ENCODE measurements at places on chromosomes 13 and 19. TPM values are rescaled to one million over a fixed set of nuclear protein-coding genes. Genes with fewer than 3 reads are reported as not detected.

DNA sequence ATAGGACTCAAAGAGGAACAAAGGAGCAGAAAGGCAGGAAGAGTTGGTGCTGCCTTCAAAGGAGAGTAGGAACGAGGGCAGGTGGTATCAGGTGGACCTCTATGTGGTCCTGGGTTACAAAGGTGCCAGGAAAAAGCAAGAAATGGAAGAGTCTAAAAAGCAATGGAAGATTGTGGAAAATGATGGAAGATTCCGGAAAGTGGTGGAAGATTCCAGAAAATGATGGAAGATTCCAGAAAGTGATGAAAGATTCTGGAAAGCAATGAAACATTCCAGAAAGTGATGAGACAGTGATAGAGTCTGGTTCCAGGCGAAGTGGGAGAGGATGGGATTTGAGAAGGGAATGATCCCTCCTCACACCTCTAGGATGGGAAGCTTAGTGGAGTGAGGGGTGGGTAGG, 55.3 kb downstream of the ZNF557 start:
- DNase-seq: no peak

GRCh38 chr13:26473571-26474230, 83.8 kb upstream of the WASF3 start:
- no peak for DNase-seq

DNA sequence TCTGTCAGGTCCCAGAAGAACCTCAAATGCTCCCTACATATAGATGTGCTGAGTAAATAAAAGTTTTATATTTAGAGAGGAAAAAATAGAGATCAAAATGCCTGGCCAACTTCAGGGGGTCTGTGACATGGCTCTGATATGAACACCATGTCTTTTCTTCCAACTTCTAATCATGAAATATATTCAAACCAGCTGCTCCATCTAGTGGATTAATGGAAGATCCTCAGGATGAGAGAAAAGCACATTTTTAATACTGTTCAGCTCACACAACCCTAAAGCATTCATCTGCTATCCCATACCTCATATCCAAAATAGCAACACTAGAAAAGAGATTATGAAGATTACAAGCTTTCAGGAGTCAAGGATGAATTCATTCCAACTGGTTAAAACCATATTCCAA, 56.0 kb upstream of the DOCK9 start:
- peak; percentile 49 for DNase-seq

DNA sequence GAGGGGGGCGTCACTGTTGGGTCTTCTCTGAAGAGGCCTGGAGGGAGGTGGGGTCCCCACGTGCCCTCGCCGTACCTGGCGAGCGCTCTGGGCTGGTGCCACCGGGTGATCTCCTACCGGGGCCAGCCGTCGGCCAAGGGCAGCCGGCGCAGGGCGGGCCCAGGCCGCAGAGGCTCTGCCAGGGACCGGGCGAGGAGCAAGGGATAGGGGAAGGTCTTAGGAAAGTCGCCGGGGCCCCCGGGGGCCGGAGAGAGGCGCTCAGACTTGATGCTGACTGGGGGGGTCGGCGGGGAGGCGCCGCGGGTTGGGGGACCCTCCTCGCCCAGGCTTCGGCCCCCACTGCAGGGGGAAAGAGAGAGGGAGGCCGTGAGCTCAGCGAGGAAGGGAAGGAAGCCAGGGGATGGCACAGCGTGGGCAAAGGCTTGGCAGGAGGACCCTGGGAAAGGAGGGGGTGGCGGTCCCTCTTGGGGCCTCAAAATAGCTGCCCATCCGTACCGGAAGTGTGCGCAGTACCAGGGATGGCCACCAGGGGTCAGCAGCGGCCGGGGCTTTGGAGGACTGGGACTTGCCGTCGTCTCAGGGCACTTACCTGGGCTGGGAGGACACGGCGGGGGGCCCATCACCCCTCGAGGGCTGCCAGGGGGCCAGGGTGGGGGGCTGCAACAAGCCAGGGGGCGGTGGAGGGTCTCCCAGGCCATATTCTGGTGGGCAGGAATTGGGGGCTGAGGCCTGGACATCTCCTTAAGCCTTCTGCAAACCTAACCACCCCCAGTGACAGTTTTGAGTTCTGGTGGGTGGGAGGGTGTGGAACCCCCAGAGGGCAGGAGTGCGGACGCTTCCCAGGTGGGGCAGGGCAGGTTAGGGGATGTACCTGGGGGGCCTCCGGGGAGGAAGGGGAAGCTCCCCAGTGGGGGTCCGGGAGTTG, 7.7 kb upstream of the TMEM161A start:
- peak; percentile 73 for DNase-seq

GRCh38 chr13:109747524-109747923, 38.9 kb downstream of the IRS2 start:
- DNase-seq: no peak

- no peak for DNase-seq
These were observed 1.0 kb upstream of the CTXN1 start for GRCh38 chr19:7926727-7927604.

GRCh38 chr19:30691819-30692166, 319.6 kb downstream of the ZNF536 start:
- no peak for DNase-seq

DNA sequence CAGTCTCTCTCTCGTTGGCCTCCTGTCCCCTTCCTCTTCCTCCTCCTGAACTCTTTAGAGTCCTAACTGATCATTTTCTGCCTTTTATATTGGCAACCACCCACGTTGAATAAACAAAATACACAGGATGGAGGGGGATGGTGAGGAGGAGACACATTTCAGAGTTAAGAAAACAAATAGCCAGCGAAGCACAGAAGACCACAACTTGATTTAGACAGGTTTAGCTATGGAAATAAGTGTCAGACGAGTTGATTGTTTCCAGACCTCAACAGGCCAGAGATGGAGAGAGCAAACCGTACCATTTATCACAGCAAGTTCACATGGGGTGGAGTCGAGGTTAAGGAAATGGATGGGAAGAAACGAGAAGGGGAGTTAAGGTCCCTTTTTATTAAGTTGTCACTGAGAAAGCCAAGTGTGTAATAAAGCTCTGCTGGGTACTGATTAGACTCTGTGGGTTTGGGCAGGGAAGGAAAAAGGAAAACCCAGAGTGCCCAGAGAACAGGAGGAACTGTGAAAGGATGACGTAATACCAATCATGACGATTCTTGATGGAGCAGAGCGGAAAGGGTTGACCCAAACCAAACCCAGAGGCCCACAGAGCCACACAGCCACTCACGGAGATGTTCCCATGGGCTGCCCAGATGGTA, 11.1 kb upstream of the SERP2 start:
- no peak for DNase-seq

GRCh38 chr19:13181747-13182388, 31.7 kb downstream of the IER2 start:
- DNase-seq: no peak

The NTF4 gene
- total RNA-seq: 7.8 TPM

The DIAPH3 gene
- total RNA-seq: 21.2 TPM

The C1QTNF9B gene
- total RNA-seq: not detected
